Endothelial cell (in vitro differentiated cells): ENCODE measurements at places on chromosomes 5 and 9.

- no peak for DNase-seq
Measured at GRCh38 chr5:68110264-68110663, 105.3 kb upstream of the PIK3R1 start.

DNA sequence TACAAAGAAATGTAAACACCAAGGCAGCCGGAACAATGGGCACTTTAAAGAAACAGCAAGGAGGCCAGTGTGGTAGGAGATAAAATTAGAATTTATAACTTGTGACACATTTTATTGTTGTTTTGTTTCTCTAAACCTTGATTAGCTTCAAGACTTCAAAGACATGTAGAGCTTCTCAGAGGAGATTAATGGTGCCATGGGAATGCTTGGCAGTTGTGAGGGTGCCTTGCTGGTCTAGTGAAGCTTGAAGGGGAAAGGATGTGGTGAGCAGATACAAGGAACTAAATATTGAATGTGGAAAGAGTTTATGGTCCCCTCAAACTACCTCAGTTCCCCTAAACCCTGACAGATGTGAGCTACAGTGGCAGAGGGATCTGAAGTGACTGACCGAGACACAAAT lies 322.4 kb upstream of the ADAMTS16 start:
- no peak for DNase-seq

DNA sequence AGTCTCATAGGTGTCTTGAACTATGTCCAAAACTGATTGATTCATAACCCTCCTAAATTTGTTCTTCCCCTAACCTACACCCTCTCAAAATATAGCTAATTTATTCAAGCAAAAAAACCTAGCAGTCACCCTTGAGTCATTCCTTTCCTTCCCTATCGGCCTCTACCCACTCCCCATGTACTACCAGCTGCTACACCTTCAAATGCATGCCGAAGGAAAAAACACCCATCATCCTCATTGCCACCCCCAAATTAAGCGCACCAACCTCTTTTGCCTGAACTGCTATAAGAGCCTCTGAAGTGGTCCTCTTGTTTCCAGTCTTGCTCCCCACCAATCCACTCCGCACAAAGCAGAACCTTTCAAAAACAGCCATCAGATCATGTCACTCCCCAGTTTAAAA lies 12.6 kb downstream of the LIFR start:
- no peak for DNase-seq

GRCh38 chr5:170865622-170866021 lies 3.8 kb downstream of the RANBP17 start:
- no peak for DNase-seq

- no peak for DNase-seq
Measured at GRCh38 chr5:159101685-159102084, 2.0 kb upstream of the EBF1 start.

- no peak for DNase-seq
Measured at GRCh38 chr9:14004110-14004509, 309.8 kb downstream of the NFIB start.
